Activated T-cell treated with anti-CD3 and anti-CD28 coated beads for 4 hours (primary cell): ENCODE measurements at places on chromosomes 1 and 21.

DNA sequence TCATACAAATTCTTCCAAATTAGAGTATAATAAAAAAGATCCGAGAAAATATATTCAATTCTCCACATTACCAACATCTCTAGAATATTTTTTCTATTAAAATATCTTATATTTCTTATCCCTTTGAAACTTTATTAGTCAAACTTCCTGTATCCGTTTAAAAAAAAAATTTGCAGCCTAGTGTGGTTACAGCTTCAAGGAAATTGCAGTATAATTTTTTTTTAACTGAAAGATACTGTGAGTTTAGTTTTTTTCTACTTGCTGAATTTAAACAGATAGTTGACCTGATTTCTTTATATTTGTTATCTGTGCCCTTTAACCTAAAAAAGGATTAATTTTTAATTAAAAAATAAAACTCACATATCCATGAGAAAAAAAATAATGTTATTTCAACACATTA is 1.5 kb downstream of the RGS18 start:
- DNase-seq = no peak

- no peak for DNase-seq
These were observed 1.5 kb downstream of the SLAMF8 start for GRCh38 chr1:159828176-159828575.

GRCh38 chr21:32918478-32919120 is 107.1 kb upstream of the OLIG2 start:
- DNase-seq = no peak

- no peak for DNase-seq
These were observed 27.1 kb upstream of the KCTD3 start for GRCh38 chr1:215539803-215540570.

- no peak for DNase-seq
These were observed 52.4 kb downstream of the NEGR1 start for GRCh38 chr1:72229893-72230292.

DNA sequence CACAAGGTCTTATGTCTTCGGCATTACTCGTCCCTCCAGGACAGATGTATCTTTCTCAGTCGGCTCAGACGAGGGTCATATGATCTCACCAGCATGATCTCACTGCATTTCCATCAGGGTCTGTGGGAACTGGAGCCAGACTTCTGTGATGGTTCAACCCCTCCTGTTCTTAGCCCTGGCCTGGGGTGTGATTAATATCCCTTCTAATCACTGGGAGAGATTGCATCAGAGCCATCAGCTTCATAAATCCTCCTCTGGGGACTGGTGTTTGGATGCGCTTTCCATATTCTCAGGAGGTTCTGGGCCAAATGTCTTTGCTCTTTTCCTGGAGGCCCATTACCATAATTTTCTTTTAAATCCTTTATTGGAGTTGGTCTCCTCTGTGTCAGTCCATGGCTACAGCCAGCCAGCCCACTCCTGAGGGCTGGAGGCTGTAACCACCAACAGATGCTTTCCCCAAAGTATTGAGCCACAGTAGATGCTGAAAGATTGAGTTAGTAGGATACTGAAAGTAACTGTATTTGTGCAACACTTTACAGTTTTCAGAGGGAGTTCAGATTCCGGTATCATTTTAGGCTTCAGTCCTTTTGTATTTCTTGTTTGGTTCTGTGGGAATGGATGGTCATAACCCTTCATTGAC is 20.0 kb downstream of the CACNA1E start:
- no peak for DNase-seq

- no peak for DNase-seq
These were observed 17.4 kb upstream of the ARHGEF10L start for GRCh38 chr1:17521946-17522612.

GRCh38 chr1:212458817-212459216 is 26.1 kb downstream of the NENF start:
- DNase-seq = no peak

DNA sequence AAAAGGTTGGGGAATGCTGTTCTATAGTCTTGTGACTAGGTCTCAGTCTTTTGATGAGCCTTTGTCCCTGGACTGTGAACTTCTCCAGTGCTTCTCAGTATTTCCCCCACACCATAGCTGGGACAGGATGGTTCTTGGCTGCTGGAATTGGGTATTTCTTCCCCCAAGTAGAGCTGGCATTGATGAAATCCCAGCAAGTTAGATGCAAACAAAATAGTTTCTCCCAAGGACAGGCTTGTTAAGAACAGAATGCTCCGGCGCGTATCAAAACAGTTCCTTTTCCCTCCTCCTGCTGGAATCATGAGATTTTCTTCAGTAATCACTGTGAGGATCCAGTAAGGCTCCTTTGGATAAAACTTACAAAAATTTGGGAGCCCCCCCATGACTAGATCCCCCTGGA is 162.6 kb downstream of the PIK3R3 start:
- DNase-seq = no peak

DNA sequence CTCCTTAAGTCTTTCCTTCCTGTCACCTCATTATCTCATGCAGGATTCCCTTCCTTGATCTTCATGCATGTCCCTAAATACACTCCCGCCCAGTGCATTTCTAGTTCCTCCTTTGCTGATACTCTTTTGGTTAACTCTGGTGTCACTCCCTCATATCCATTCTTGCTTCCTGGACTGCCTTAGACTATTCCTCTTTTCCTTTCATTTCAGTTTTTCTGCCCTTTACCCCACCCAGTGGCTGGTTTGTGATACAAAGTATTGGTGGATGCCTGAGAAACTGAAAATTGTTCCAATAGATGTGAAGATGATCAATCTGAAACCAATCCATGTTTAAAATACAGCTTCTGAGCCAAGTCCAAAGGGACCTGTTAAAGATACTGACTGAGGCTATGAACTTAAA is 553.8 kb upstream of the CAMK1G start:
- no peak for DNase-seq
